ENCODE measurements at places on chromosomes 16 and 17. TPM values are rescaled to one million over a fixed set of nuclear protein-coding genes. Genes with fewer than 3 reads are reported as not detected.

CFAP97D1 gene
- total RNA-seq = not detected

FBXO39 gene
- 0.07 TPM for total RNA-seq

OR2C1 gene
- total RNA-seq = 0.26 TPM

EVPLL gene
- not detected for total RNA-seq

SPNS3 gene
- total RNA-seq = not detected

MYO19 gene
- total RNA-seq = 56.1 TPM
